ENCODE measurements at places on chromosomes 7 and 10.

DNA sequence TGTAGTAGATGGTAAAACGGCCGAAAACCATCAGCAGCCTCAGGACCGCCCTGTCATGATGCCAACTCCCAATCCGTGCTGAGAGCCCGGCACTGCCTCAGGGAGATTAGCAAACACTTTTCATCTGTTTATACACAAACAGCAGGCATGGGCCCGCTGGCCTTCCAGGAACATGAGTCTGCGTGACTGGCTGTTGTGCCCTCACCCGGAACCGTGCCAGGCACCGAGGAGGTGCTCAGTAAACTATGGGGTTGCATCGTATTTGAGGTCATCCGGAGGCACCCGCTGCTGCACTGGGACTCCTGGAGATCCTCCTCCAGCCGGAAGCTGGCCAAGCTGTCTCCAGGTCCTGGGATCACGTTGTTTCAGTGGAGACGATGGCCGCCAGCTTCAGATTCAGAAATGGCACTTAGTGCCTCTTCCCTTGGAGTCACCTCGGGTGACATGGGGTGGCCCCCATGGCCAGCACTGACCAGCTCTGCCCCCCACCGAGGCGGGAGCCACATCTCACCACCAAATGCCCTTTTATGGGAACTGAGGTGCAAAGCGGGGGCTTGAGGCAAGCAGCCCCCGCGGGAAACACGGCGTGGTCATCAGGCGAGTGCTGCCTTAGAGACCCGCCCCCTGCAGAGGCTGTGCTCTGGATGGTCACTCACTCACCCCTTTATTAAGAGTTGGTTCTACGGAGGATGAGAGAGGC is 585.9 kb downstream of the PTPRN2 start:
- no peak for ATAC-seq

DNA sequence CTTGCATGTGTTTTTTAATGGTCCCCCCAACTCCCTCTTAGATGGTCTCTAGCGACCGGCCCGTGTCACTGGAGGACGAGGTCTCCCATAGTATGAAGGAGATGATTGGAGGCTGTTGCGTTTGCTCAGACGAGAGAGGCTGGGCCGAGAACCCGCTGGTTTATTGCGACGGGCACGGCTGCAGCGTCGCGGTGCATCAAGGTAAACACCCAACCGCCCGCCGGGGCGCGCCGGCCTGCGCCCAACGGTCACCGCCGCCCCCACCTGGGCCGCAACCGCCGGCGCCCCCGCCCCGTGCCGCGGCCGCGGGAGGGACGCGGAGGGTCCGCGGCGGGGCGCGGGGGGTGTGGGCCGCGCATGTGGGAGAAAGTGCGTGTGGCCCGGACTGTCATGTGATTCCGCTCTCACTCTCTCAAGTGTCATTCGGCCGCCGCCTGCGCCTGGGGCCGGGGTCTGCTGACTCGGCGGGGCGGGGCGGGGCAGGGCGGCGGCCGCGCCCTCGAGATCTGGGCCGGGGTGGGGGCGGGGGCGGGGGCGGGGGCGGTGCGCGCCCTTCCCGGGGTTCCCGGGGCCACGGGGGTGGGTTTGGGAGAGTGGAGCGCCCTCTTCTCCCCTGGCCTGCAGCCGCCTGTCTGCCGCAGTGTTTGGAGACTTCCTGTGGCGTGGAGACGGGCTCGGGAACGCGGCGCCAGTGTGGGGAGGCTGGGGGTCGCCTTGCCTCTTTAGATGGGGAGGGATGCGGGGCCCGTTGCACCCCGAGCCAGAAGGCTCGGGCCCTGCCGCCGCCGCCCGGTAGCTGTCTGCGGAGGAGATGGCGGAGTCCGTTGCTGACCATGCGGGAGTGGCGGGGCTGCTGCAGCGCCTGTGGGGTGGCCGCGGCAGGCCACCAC is 817 bp downstream of the MLLT10 start:
- ATAC-seq, result peak; percentile 59

- no peak for ATAC-seq
These were observed 23.7 kb upstream of the ITGA8 start for GRCh38 chr10:15743443-15743842.

- no peak for ATAC-seq
These were observed 153.2 kb downstream of the CDH23 start for GRCh38 chr10:71549766-71550533.

DNA sequence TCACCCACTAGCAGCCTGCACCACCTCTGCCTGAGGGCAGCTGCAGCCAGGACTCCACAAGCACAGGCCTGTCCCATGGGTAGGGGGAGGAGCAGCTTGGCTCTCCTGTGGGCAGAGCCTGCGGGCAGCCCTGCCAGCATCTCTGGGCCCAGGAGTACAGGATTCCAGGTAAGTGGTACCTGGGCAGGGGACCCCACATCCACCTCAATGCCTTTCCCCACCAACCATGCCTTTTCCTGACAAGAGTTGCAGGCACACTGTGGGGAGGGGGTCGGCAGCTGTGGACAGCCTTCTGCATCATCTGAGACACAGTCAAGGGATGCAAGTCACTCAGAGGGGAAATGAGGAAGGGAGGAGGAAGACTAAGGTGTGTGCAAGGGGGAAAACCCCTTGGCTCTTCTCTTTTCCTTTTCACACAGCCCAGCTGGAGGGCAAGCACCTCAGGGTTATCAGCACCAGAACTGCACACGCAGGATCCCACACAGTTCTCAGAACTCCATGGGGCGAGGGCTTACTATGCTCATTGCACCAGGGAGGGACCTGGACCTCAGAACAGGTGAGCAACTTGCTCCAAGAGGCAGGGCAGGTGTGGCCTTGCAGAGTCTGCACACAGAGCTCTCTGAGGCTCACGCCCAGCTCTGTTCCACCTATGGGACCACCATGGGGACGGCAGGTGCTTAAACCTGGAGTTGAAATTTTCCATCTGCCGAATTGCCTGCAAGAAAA is 16.5 kb upstream of the ANTXRL start:
- no peak for ATAC-seq
